IPS DF 19.7 (cell line): ENCODE measurements at places on chromosomes 6 and 20.

GRCh38 chr6:25462235-25462897 lies 183.2 kb downstream of the CARMIL1 start:
- DNase-seq, result no peak

GRCh38 chr6:144921206-144921975 lies 636.3 kb downstream of the UTRN start:
- DNase-seq, result no peak

GRCh38 chr6:80382811-80383210 lies 276.3 kb downstream of the BCKDHB start:
- no peak for DNase-seq

DNA sequence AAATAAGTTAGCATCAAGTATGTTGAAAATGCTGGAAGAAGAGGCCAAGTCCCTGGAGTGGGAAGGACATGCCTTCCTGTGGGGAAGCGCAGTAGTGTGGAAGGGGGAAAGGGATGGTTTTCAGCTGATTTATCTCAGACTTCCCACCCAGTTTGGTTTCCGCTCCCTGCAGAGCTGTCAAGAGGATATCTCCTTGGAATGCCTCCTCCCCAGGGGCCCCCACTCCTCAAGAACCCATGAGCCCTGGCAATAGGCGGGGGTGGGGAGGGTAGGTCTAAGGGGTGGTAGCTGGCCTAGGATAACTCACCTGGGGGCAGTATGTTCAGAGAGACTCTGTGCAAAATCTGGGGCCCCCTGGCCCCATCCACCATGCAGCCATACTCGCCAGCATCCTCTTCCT lies 696 bp downstream of the TREML1 start:
- DNase-seq, result no peak

DNA sequence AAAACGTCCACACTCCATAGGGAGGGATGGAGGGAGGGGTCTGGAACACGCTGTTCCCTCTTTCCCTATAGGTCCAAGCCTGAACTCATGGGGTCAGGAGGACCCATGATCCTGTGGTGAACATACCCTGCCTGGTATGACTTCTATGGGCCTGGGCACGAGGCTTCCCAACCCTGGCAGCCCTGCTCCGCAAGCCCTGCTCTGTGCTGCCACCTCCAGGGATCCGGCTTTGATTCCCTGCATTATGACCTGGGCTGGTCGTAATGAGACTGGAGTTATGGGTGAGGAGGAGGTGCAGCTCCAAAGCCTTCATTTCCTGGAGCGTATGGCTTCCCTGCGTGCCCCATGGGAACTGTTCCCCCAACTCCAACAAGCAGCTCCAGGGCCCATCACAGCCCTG lies 54.9 kb downstream of the CDH22 start:
- no peak for DNase-seq

DNA sequence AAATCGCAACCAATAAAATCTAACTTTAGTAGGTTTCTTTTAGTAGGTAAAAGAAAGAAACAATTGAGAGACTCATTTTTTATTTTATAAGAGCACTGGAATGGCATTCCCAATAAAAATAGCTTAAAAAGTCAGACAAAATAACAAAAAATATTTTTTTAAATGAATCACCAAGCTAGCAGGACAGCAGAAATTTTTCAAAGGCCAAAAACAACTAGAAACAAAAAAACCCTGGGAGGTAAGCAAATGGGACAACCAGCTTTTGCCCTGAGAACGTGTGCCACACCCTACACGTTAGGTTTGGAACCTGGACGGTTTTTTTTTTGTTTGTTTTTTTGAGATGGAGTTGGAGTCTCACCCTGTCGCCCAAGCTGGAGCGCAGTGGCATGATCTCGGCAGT lies 19.6 kb downstream of the GPLD1 start:
- no peak for DNase-seq

- no peak for DNase-seq
These were observed 45.9 kb upstream of the TULP1 start for GRCh38 chr6:35558571-35558970.

- no peak for DNase-seq
These were observed 1.3 kb upstream of the FNDC11 start for GRCh38 chr20:63552481-63553249.

DNA sequence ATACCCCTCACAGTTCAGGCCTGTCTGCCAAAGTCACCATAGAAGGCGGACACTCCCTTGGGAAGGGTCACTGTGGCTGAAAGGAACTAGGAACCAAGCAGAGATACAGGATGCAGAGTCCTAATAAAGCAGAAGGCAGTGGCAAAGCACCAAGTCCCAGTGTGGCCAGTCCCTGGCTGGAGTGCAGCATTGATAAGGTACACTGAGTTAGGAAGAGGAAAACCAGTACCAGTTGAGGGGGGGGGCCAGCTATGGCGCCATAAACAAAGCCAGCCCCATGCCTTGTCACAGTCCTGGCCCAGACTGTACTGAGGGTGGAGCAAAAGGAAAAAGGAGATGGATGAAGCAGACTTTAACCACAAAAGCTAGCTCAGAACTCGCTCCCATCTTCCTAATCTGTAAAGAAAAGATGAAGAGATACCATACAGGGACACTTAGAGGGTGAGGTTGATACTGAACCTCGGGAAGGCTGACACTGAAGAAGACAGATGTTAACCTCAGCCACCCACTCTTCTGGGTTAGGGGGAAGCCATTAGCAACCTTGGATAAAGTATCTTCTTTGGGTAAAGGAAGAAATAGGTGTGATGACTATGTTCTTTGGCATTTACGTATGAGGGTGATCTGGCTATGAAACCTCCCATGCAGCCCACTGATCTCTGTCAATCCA lies 7.8 kb downstream of the ABHD12 start:
- DNase-seq, result no peak

DNA sequence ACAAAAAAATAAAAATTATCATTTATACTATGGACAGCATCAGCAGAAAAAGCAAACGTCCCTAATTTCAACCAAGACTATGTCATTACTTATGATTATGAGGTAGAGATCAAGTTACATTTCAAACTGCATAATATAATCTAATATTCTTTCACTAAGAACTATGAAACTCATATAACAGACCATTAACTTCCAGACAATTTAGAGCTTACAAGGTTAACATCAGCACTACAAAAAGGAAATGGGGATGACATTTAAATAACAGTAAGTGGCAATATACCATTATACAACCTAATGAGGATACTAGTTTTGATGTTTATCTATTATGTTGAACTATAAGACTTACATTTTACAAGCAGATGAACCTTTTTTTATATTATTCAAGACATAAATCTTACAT lies 261.0 kb upstream of the THEMIS start:
- DNase-seq, result no peak

- DNase-seq, result no peak
These were observed 45.3 kb upstream of the HDDC2 start for GRCh38 chr6:125346926-125347563.

GRCh38 chr6:31149827-31150447 lies 7.7 kb downstream of the CCHCR1 start:
- no peak for DNase-seq

- no peak for DNase-seq
These were observed 52.8 kb downstream of the MAP3K5 start for GRCh38 chr6:136739501-136739900.

GRCh38 chr20:60101201-60101890 lies 143.1 kb downstream of the CDH26 start:
- no peak for DNase-seq
